ENCODE measurements at places on chromosomes 16 and 17.

- no peak for DNase-seq
Measured at GRCh38 chr17:57940653-57941329, 14.4 kb downstream of the CUEDC1 start.

DNA sequence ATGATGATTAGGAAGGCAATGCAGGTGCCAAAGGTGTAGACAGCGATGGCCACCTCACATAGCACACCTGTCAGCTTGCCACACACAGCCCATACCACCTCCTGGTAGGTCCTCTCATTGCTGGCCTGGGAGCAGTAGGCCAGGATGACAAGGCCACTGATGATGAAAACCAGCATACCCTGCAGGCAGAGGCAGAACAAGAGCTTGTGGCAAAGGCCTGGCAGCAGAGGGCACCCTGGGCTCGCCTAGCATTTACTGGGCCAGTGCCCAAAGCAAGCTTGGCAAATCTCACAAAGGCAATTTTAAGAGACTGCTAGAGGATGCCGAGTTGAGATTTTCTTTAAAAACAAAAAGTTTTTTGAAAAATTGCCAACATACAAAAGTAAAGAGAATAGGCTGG, 5.9 kb downstream of the SLC38A7 start:
- no peak for DNase-seq

- DNase-seq: no peak
Measured at GRCh38 chr17:41619036-41619926, 5.1 kb downstream of the KRT17 start.

DNA sequence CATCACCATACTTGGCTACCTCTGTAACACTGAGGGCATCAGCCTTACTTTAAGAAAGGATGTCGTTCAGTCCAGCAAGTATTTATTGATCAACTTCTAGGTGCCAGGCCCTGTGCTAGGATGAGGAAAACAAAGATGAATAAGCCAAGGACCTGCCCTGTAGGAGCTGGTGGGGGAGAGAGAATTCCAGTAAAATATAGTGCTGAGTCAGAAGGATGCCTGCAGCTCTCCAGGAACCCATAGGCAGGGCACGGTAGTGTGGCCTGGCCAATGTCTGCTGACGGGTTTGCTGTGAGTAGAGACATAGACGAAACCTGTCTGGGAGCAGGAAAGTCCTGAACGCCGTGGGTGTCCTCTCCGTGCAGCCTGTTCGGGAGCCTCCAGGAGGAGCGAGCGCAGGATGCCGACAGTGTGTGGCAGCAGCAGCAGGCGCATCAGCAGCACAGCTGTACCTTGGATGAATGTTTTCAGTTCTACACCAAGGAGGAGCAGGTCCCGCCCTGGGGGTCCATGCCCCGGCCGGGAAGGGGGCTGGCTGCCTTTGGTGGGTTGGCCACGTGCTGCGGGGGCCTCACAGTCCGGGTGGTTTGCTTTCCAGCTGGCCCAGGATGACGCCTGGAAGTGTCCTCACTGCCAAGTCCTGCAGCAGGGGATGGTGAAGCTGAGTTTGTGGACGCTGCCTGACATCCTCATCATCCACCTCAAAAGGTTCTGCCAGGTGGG, 55.6 kb downstream of the USP43 start:
- no peak for DNase-seq

DNA sequence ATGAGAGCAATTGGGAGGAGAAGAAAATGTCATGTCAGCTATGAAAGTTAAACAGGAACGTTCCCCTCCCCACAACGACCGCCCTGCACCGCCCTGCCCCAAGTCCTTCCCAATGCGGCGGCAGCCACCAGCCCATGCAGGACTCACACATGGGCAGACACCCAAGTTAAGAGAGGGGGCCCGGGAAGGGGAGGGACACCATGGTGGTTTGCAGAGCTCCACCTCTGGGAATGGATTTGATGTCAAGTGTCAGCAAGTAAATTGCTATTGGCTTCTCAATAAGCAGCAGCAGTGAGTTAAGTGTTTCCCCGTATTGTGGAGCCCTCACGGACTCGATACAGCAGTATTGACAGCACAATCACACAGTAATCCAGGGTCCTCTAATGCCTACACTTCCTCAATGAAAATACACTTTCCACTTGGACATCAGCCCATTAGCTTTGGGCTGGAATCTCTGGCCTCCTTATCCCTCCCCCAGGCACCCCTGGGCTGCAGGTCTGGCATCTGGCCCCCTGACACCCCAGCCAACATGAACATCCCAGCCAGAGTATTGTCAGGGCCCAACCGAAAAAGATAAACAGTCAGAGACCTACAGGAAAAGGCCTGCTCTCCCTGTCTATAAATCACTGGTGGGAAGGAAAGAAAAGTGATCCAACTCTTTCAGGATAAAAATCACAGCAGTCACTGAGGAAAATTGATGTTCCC, 22.6 kb downstream of the ZFHX3 start:
- DNase-seq: no peak

All from stimulated activated CD4-positive, alpha-beta T cell treated with anti-CD3 and anti-CD28 coated beads, Interleukin-15, amount 100 ng/mL, for 1 hour (primary cell).